HCT116 (cell line): ENCODE measurements at places on chromosomes 7 and 10. TPM values are rescaled to one million over a fixed set of nuclear protein-coding genes. Genes with fewer than 3 reads are reported as not detected.

DNA sequence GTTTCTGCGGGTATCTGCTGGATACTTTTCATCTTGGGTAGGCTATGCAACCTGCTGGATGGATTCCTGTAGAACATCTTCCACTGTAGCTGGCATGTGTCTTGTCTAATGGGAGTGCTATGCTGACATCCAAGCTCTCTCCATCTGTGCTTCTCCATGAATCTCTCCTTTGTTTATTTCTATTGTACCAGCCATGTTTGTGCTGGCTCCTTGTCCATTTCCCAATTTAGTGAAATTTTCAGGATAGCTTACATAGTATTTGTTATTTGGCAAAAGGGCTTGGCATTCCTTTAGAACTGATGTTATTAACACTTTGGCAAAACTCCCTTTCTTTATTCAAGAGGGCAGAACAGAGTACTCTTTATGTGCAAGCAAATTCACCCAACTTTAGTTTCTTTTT is 198.0 kb downstream of the CSTF2T start:
- H3K27me3 ChIP-seq = peaks cover 15% of the 10 kb centered on the region
- DNase-seq = no peak
- no peaks in the 10 kb centered on the region for H3K36me3 ChIP-seq
- H3K4me3 ChIP-seq = no peak overlapping the region
- H3K27ac ChIP-seq = no peak overlapping the region

DNA sequence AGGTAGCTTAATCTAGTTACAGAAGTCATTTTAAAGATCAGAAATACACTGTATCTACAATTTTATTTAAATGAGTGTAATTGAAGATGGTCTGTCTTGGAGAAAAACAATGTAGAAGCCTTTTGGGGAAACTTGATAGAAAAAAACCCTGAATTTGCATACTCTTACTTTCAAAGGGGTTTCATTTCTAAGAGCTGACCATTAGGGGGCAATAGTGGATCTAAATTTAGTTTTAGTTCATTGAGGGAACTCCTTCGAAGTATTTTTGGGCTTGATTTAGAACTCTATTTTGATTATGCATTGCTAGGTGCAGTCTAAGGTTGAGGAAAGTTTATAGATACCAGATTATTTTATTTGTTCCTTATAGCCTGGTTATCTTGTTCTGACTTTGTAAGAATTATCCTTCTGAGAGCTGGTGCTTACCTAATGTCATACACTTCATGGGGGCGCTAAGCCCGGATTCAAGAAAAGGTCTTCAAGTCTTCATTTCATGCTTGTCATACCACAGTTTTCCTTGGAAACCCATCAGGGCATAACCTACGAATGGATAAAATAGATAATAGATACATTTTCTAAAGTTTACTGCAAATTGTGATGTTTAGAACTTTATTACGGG is 69.1 kb upstream of the MXI1 start:
- peak; percentile 65 for DNase-seq
- H3K27ac ChIP-seq = no peak overlapping the region
- peaks cover 3% of the 10 kb centered on the region; the same call in 1 of the 2 replicates for H3K36me3 ChIP-seq
- H3K4me1 ChIP-seq = no peaks in the 10 kb centered on the region
- no peak overlapping the region for H3K4me3 ChIP-seq

DNA sequence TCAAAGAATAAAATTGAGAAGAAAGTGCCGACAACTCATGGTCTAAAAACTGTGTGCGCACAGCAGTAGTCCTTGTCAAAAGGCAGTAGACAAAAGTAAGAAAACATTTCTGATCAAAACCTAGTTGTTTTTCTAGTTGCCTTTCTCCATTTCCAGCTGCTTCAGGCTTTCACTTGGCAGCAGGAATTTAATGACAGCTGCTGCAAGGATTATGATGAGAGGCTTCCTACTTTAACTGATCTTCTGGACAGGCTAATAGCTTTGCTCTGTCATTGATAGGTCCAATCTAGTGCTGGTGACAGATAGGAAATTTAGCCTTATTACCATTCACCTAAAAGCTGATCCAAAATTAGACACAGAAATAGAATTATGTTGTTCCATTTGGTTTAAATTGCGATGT is 110.7 kb upstream of the SEMA3C start:
- H3K4me1 ChIP-seq = no peaks in the 10 kb centered on the region
- no peak overlapping the region for H3K27ac ChIP-seq
- no peaks in the 10 kb centered on the region for H3K36me3 ChIP-seq
- no peak for DNase-seq
- no peak overlapping the region for H3K4me3 ChIP-seq

GRCh38 chr10:86960003-86960862 is 1.8 kb downstream of the SNCG start:
- H3K27ac ChIP-seq = peak overlapping the region; percentile 94
- peak overlapping the region; percentile 50 for H3K4me3 ChIP-seq
- peak; percentile 64 for DNase-seq
- no peaks in the 10 kb centered on the region for H3K27me3 ChIP-seq

- peak overlapping the region; percentile 1; the same call in 1 of the 2 replicates for H3K27ac ChIP-seq
- no peaks in the 10 kb centered on the region for H3K36me3 ChIP-seq
- peak overlapping the region; percentile 48 for H3K4me3 ChIP-seq
- peaks cover 13% of the 10 kb centered on the region for H3K4me1 ChIP-seq
- DNase-seq = peak; percentile 96
Observed at GRCh38 chr7:138459413-138460175, 465 bp upstream of the TRIM24 start.

DNA sequence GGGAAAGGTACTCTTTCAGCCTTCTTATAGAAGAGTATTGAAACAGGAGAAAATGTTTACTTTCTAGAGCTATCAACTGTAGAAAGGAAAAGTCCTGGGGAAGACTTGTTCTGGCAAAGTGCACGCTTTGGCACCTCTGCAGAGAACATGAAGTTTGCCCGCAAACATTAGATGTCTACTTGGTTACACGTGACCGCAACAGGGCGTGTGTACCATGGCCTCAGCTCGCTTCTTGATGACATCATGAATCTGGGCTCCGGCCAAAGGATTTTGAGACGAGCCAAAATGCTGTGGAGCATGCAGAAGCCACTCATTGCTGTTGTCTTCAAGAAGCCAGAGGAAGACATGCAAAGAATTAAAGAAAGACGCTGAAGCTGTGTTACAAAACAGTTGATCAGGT is 8.6 kb upstream of the TAS2R60 start:
- no peak for DNase-seq
- no peak overlapping the region for H3K4me3 ChIP-seq
- H3K27me3 ChIP-seq = no peaks in the 10 kb centered on the region
- H3K27ac ChIP-seq = no peak overlapping the region
- H3K36me3 ChIP-seq = no peaks in the 10 kb centered on the region
- H3K4me1 ChIP-seq = peaks cover 10% of the 10 kb centered on the region

GRCh38 chr7:44798649-44799305 is 2.3 kb downstream of the PPIA start:
- no peak for DNase-seq
- H3K27me3 ChIP-seq = no peaks in the 10 kb centered on the region
- peaks cover 9% of the 10 kb centered on the region; the same call in 1 of the 2 replicates for H3K4me1 ChIP-seq
- H3K27ac ChIP-seq = peak overlapping the region; percentile 99
- H3K4me3 ChIP-seq = no peak overlapping the region
- peaks cover 63% of the 10 kb centered on the region for H3K36me3 ChIP-seq

DNA sequence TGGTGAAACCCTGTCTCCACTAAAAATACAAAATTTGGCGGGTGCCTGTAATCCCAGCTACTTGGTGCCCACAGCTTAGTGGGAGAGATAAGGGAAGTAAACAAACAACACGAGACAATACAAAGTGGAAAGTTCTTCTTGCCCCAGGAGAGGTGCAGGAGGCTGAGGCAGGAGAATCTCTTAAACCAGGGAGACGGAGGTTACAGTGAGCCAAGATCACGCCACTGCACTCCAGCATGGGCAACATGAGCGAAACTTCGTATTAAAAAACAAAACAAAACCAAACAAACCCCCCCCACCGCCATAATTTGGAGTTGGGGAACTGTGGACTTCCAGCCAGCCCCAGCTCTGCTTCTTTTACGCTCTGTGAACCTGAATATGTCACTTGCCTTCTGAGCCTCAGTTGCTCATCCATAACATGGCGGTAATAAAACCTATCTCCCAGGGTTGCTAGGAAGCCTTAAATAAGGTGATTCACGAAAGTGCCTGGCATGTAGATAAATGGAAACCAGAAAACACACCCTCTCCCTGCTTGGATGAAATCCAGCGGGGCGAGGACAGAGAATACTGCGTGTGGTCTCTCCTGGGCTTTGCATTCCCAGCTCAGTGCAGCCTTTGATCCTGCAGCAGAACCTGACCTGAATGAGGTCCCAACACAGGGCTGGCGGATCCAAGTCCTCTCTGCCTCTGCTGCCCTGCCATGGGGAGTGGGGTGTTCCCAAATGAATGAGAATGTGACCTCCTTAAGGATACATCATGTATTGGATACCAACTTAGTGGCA is 10.2 kb downstream of the MLXIPL start:
- no peak overlapping the region for H3K27ac ChIP-seq
- H3K36me3 ChIP-seq = peaks cover 10% of the 10 kb centered on the region
- peaks cover 21% of the 10 kb centered on the region for H3K4me1 ChIP-seq
- H3K4me3 ChIP-seq = no peak overlapping the region

GRCh38 chr10:95830044-95830443 is 74.1 kb downstream of the ENTPD1 start:
- no peak overlapping the region for H3K4me3 ChIP-seq
- H3K4me1 ChIP-seq = no peaks in the 10 kb centered on the region
- H3K27ac ChIP-seq = no peak overlapping the region
- no peak for DNase-seq
- H3K36me3 ChIP-seq = no peaks in the 10 kb centered on the region
- H3K27me3 ChIP-seq = no peaks in the 10 kb centered on the region

DNA sequence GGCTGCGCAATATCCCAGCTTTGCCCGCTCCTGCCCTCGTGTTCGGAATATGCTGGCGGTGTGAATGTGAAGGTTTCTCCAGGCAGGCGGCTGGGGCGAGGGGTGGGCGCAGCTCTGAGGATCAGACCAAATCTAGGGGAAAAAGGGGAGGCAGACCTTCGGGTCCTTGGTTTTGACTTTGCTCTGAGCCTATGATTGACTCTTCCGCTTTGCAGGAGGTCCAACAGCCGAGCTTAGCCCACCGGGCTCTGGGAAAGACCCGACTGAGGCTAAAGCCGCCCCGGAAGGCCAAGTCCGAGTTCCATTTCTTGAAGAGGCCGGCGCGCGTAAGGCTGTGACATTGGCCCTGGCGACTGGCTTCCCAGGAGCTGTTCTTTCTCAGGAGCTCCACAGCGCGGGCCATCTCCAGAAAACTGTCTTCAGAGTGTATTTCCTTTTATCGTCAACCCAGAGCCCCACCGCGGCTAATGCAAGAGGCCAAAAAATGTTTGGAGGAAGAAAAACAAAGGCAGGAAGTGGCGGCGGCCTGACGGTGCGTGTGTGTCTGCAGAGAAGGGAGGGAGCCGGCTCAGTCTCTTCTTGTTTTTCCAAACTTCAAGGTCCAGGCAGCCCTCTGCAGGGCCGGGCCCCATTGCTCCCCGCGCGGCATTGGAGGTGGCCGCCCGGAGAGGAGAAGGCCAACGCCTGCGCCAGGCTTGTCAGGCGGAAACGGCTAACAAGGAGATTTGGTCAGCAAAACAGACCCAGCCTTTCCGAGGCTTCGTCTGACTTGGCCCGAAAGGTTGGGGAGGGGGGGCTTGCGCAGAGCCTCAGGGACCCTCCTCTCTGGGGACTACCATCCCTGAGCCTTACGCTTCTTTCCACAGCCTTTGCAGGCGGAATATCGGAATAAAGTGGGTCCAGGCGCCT is 3.6 kb upstream of the HOXA11 start:
- no peaks in the 10 kb centered on the region for H3K36me3 ChIP-seq
- H3K4me3 ChIP-seq = no peak overlapping the region
- peaks cover 14% of the 10 kb centered on the region for H3K4me1 ChIP-seq
- no peak for DNase-seq
- H3K27me3 ChIP-seq = no peaks in the 10 kb centered on the region

GRCh38 chr7:92762851-92763250 is 73.5 kb downstream of the CDK6 start:
- H3K4me3 ChIP-seq = no peak overlapping the region
- no peak for DNase-seq
- no peaks in the 10 kb centered on the region for H3K27me3 ChIP-seq
- no peaks in the 10 kb centered on the region for H3K36me3 ChIP-seq
- peaks cover 66% of the 10 kb centered on the region for H3K4me1 ChIP-seq
- H3K27ac ChIP-seq = peak overlapping the region; percentile 29; the same call in 1 of the 2 replicates

- H3K4me1 ChIP-seq = 0 out of 2 replicates have a peak, but pooled peaks cover 3% of the 10 kb centered on the region
- H3K27ac ChIP-seq = no peak overlapping the region
- no peak for DNase-seq
- no peak overlapping the region for H3K4me3 ChIP-seq
- no peaks in the 10 kb centered on the region for H3K36me3 ChIP-seq
Observed at GRCh38 chr10:103067484-103067883, 125.6 kb downstream of the NT5C2 start.

GRCh38 chr7:120467676-120468075 is 194.7 kb downstream of the KCND2 start:
- H3K27ac ChIP-seq = no peak overlapping the region
- no peaks in the 10 kb centered on the region for H3K4me1 ChIP-seq
- no peaks in the 10 kb centered on the region for H3K27me3 ChIP-seq
- no peak for DNase-seq

DNA sequence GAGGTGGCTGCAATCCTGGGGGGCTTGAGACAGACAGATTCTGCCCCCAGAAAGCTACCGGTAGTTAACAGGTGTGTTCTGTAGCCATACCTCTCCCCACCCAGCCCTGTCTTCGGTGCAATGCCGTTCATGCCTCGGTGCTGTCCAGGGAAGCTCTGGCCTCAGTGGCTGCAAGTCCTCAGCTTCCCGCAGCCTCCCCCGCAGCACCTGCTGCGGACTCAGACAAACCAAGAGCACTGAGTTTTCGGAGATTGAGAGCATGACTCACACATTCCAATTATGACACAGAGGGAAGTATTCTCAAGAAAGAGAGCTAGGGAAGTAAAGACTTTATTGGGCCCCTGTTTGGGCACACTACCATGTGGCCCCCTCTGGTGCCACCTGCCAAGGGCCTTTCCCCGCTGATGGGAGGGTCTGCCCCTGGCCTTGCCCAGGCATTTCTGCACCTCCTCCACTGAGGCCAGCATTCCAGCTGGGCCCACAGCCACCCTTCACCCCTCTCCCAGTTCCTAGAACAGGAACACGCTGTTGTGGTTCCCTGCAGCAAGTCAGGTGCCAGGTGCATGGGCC is 30.2 kb upstream of the EZH2 start:
- no peaks in the 10 kb centered on the region for H3K27me3 ChIP-seq
- no peaks in the 10 kb centered on the region for H3K36me3 ChIP-seq
- peak overlapping the region; percentile 50 for H3K4me3 ChIP-seq
- peak; percentile 71 for DNase-seq

GRCh38 chr10:6647811-6648526 is 67.9 kb upstream of the PRKCQ start:
- H3K4me3 ChIP-seq = no peak overlapping the region
- H3K27ac ChIP-seq = no peak overlapping the region
- H3K36me3 ChIP-seq = no peaks in the 10 kb centered on the region
- H3K27me3 ChIP-seq = peaks cover 41% of the 10 kb centered on the region
- H3K4me1 ChIP-seq = no peaks in the 10 kb centered on the region

The FEZF1 gene
- total RNA-seq = 0.37 TPM

The COL26A1 gene
- total RNA-seq = 0.27 TPM

The EFCAB10 gene
- 1.7 TPM for total RNA-seq

The RADIL gene
- 5.3 TPM for total RNA-seq

The SH2D4B gene
- total RNA-seq = 0.22 TPM

The DLX5 gene
- total RNA-seq = not detected
